Brain pericyte (primary cell): ENCODE measurements at places on chromosomes 7 and 10.

DNA sequence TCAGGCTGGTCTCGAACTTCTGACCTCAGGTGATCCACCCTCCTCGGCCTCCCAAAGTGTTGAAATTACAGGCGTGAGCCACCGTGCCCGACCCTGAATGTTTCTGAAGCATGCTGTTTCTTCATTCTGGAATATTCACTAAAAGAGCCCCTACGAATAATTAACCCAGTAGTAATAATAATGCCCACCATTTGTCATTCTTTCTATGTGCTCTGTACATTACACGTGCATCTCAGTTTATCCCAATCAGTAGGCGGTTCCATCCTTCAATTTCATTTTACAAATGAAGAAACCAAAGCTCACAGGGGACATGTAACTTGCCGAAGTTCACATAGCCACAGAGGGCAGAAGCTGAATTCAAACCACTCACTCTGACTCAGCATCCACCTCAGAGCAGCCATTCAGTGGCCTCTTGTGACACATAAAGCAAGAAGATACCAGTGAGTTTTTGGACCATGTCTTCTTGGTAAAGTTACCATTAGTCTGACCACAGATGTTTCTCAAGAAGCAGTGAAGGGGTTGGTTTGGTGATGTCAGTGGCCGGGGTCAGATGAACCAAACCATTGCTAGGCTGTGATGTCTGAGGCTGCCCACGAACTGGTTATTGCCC lies 71.9 kb upstream of the DUSP5 start:
- peak; percentile 55 for DNase-seq

DNA sequence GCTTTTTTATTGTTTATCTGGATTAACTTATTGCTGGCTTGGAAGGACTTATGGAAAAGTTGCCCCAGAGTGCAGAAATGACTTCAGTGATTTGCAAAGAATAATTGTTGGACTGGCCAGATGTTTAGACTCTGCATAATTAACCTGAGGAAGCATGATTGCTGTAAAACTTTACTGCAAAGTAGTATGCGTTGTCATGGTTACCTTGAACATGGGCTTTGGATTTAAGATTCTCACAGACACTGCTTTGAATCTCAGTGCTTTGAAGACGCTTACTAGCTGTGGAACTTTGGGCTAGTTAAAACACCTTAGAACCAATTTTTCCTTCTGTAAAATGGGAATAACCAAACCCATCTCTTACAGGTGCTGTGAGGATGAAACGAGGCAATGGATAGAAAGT lies 425.2 kb upstream of the GALNT17 start:
- DNase-seq = no peak

DNA sequence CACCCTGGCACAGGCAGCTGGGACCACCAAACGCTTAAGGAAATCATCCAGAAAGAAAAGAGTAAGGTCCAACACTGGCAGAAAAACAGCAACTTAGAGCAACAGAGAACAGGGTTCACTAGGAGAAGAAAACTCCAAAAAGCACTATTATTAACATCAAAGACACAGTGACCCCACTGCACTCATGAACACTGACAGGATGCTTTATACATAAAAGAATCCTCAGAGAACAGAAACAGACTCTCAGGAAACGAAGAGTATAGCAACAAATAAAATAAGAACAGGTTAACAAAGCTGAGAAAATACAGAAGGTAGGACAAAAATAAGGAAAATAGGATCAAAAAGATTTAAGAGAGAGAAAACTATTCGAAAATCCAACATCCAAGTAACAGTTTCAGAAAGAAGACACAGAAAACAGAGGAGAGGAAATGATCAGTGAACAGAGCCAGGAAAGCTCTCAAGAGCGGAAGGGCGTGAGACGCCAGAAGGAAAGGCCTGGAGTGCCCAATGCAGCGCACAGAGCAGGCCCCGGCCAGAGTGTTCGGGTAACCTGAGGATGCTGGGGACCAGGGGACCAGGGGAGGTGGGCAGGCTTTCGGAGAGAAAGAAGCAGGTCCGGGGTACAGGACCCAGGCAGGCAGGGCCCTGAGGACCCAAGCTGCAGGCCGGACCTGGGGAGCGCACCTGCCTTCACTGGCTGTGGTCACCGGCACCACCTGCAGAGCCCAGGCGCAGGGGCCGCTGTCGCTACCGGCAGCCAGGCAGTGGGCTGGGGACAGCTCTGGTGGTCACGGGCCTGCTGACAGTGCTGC lies 258.2 kb downstream of the MAD1L1 start:
- DNase-seq = no peak

- peak; percentile 75 for DNase-seq
Measured at GRCh38 chr10:114306116-114306973, 67.3 kb downstream of the VWA2 start.

GRCh38 chr7:18045171-18045570 lies 17.5 kb upstream of the PRPS1L1 start:
- no peak for DNase-seq

DNA sequence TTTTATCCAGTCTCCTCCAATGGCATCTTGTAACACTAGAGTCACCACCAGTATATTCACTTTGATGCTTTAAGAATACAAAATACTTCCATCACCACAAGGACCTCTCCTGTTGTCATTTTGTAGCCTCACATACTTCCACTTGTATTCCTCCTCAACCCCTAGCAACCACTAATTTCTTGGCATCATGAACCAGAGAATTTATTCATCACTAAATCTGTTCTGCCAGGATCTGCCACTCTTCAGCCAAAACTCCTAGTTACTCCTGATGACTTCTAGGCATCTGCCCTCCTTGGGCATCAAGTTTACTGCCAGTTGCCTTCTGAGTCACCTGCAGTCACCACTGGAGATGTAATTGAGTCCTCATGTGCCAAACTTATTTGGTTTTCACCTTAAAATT lies 906.8 kb downstream of the CNTNAP2 start:
- no peak for DNase-seq

GRCh38 chr7:29604702-29605101 lies 41.1 kb downstream of the PRR15 start:
- DNase-seq = no peak

GRCh38 chr7:7795630-7796121 lies 77.3 kb upstream of the RPA3 start:
- peak; percentile 42 for DNase-seq
